ENCODE measurements at places on chromosomes 3 and 15.

- DNase-seq = no peak
These were observed 16.3 kb downstream of the BHLHE40 start for GRCh38 chr3:4995500-4996053.

DNA sequence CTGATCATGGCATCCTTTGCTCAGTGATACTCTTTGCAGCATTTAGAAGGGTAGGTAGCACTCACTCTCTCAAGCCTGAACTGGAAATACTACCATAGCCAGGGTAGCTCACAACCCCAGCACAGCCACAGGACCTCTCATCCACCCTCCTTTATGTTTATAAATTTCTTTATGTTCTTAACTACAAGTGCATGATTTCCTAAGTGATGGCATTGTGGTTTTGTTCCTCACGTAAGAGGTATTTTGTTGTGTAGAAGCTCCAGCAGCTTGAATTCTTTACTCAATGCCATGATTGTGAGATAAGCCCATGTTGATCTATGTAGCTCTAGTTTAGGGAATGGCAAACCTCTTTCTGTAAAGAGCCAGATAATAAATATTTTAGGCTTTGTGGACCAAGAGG lies 7.9 kb upstream of the RTP3 start:
- no peak for DNase-seq

DNA sequence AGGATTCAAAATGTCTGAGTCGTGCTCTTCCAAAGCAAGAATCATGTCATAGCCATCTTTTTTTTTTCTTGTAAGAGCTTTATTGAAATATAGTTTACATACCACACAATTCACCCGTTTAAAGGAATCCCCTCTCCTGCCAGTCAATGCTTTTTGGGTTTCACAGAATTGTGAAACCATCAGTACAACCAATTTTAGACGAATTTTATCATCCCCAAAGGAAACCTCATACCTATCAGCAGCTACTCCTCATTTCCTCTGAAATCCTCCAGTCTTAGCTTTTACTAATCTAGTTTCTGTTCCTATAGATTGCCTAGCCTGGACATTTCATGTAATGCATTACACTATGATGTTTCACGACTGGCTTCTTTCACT lies 39.6 kb downstream of the ADIPOQ start:
- no peak for DNase-seq

DNA sequence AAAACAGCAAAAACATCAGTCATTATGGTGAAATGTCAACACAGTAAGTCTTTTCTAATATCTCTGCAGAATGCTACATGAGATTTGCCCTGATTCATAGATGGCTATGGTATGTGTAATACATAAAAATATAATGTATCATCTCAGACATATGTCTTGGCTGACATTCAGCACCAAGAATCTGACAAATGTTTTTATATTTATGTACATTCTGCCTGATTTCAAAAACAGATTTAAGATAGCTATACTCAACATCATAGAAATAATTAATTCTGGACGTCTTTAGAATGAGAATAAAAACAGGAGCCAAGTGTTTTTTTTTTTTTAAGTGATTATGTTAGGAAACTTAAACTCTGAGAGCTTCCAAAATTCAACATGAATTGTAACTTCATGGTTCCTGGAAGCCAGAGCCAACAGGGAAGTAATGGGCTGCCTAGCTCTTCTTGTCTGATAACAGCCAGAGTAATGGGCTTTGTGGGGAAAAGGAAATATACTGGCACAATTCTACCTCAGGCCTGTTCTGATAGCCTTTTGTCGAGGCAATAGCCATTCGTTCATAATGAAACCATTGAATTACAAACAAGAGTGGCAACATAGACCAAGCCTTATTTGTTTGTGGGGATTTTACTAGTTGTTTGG lies 184.4 kb downstream of the VGLL4 start:
- DNase-seq = no peak

GRCh38 chr3:10164546-10165393 lies at the start of gene IRAK2:
IRAK2 (plus strand) TSS chr3:10164919; CDS start chr3:10164955, 36 bp downstream.
- DNase-seq = no peak

DNA sequence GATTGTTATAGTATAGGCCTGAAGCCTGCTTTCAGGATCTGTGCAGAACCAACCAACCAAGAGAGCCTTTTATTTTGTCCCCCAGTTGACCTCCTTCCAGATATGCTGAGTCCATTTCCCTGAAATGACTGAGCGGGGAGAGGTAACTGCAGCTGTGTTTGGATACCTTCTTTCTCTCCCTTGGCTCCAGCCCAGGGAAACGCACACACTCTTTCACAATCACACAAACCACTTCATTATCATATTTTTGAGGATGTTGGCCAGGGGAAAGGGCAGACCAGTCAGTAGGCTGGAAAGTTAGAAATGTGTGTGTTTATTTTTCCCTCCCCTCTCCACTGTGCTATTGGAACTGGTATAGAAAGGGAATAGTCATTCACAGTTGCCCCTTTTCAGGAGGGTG lies 417.7 kb upstream of the TBL1XR1 start:
- no peak for DNase-seq

DNA sequence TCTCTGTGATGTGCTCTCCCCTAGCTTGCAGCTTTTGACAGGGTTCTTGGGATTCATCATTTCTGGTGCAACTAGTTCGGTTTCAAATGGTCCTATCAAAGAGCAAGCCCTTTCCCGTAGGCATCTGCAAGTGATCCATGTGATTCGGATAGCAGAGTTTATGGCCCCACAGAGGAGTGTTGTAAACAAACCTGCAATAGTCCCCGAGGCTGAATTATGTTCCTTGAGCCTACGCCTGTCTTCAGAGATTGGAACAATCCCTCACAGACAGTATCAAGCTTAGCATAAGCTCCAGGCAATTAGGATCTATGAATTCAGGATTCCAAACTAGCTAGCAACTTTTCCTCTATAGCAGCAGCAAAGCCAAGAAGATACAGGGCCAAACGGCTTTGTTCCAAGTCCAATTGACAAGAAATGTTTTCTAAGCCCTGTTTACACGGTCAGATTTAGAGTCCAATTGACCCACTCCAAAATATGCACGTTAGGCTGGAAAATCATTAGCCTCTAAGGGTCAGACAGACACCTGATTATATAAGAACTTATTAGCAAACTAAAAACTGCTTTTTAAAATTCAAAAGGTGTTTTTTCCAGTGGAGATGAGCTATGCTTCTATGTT lies 24.8 kb downstream of the LNP1 start:
- no peak for DNase-seq

- DNase-seq = no peak
These were observed 34.0 kb upstream of the ZPLD1 start for GRCh38 chr3:102400766-102401165.

DNA sequence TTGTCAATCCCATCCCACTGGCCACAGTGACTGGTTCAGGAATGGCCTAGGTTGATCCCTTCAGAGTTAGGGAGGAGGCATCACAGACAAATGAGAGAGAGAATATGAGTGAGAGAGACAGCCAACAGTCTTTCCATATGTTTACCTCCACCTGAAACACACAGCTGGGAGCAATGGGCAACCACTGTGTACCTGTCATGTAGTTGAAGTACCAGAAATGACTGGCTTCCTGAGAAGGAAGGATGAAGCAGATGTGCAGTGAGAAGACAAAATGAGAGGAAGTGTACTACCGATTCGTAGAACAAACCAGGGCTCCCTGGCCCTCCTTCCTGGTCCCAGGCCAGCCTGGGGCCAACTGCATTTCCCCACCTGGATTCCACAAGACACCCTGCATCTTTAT lies 27.4 kb downstream of the SRGAP3 start:
- no peak for DNase-seq

Measured in activated CD4-positive, CD25-positive, alpha-beta regulatory T cell treated with anti-CD3 and anti-CD28 coated beads, Interleukin-2, amount 50 U/mL, for 16 hours (primary cell).